LHCN-M2 (cell line): ENCODE measurements at places on chromosomes 4 and X. TPM values are rescaled to one million over a fixed set of nuclear protein-coding genes. Genes with fewer than 3 reads are reported as not detected.
A peak's percentile ranks its signal among the peaks of the same experiment; 100 is the strongest.

- no peak for DNase-seq
Measured at GRCh38 chrX:39396358-39396995, 595.2 kb downstream of the MID1IP1 start.

DNA sequence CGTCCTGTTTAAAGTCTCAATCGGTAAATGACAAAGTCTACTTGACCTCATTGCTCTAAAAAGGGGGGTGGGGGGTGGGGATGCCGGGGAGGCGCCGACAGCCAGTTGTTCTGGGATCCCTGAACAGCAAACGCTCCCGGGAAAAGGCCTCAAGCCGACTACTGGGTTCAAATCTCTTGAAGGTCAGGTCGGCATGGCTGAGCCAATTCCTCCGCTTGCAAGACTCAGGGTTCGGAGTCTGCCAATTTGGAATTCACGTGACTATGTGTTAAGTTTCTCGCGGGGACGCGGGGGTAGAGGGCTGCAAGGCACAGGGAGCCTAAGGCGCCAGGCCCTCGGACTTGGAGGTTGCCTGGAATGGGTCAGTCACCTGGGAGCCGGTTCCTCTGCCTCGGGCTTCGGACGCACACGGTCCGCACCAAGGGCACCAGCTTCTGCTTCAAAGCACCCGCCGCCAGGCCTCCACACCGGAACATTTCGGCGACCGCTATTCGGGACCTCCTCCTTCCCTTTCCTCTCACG is 399 bp downstream of the AIFM1 start:
- peak; percentile 31 for DNase-seq

DNA sequence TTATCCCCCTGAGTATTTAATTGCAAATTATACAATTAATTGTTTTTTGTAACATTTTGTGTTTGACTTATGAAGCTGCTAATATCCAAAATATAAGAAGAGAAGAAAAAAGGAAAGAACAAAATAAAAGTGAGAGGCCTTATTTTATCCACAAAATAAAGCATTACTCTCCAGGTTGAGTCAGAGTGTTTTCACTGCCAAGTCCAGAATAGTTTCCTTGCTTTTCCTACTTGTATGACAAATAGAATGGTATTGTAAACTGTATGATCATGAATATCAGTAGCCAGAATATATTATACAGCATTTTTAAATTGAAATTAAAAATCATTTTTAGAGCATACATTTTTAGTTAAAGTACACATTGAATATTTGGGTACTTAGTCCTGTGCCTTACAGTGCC is 237.8 kb downstream of the NDST4 start:
- no peak for DNase-seq

DNA sequence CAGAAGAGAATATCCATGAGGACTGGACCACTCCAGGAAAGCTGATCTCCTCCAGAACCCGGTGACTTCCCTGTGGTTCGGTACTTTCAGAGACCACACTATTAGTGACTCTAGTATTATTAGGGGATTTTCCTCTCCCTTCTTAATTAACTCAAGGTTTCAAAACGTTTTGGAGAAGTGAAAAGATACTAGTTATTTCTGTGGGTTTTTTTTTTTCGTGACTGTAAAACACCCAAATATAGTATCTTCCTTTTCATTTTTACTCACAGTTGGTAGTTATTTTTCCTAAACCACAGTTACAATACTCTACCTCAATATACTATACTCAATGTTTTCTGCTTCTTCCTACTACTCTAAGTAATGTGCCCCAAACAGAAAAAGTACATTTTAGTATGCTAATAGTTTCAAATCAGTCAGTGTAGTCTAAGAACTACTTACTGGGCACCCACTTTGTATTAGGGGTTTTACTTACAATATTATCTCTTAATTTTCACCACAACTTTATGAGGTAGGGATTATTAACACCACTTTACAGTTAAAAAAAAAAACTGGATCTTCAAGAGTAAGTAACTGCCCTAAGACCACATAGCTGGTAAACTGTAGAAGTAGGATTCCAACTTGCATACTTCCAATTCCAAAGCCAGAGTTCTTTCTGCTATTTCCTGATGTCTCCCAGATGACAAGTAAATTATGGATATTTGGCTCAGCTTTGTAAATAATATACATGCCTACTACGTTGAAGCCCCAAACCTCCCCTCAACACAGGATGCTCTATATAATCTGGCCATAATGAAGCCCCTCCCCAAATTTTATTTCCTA is 45.0 kb downstream of the SLC9A7 start:
- DNase-seq: no peak

The MAGEB17 gene
- 0.13 TPM in 1 of 2 replicates, not detected in the other for total RNA-seq

The GK2 gene
- total RNA-seq: not detected in 2 replicates

The MAGEB2 gene
- total RNA-seq: not detected in 2 replicates
